Cerebellar nuclear complex (tissue), 1 donor: ENCODE measurements at places on chromosomes 4 and X.

DNA sequence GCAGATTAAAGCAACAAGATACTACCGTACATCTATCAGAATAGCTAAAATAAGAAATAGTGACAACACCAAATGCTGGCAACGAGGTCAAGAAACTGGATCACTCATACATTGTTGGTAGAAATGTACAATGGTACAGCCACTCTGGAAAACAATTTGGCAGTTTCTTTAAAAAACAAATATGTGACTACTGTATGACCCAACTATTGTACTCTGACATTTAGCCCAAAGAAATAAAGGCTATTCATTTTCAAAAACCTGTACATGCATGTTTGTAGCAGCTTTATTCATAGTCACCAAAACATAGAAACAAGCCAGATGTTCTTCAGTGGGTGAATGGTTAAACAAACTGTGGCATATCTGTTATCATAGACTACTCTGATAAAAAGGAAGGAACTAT lies 8.2 kb downstream of the CLCN3 start:
- no peak for DNase-seq

DNA sequence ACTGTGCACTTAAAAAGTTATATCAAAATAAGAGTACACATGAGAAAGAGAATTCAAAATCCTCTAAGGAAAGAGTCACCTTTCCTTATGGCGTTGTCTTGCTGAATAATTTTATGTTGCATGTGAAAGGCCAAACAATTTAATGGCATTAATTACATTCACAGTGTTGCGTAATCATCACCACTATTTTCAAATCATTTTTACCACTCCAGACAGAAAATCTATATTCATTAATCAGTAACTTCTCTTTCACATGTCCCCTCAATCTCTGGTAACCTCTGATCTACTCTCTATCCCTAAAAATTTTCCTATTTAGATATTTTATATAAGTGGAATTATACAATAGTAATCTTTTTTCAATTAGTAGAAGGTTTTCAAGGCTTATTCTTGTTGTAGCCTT lies 283.0 kb downstream of the CXXC4 start:
- no peak for DNase-seq

DNA sequence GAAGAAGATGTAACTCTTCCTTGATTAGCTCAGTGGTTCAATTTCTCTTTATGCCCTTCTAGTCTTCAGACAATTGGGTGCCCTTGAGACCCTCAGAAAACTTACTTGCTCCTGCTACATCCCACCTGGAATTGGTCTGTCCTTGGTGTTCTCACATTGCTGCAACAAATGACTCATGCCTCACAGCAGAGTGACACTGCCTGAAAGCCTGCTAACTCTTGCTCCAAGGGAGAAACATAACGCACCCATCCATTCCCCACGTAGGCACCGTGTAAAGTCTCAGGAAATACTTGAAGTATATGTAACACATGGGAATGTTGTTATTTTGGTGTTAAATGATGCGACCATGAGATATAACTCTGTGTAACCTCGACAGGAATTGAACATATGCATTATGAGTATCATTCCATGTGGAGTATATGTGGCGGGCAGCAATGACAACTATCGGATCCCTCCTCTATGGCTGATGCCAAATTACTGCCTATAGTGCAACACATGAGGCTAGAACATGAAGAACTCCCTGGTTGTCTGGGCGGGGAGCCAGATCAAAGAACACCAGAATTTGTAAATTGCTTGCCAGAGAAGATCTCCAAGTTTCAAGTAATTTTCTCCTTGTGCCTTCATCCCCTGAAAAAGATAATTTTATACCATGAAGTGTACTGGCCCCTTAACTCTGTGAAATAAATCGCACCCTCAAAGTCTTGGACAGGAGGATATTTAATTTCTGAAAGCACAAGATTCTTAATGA lies 231.3 kb upstream of the STK26 start:
- no peak for DNase-seq

- no peak for DNase-seq
Measured at GRCh38 chrX:68363984-68364383, 69.3 kb downstream of the OPHN1 start.

- no peak for DNase-seq
Measured at GRCh38 chrX:3963980-3964379, 250.5 kb upstream of the PRKX start.

DNA sequence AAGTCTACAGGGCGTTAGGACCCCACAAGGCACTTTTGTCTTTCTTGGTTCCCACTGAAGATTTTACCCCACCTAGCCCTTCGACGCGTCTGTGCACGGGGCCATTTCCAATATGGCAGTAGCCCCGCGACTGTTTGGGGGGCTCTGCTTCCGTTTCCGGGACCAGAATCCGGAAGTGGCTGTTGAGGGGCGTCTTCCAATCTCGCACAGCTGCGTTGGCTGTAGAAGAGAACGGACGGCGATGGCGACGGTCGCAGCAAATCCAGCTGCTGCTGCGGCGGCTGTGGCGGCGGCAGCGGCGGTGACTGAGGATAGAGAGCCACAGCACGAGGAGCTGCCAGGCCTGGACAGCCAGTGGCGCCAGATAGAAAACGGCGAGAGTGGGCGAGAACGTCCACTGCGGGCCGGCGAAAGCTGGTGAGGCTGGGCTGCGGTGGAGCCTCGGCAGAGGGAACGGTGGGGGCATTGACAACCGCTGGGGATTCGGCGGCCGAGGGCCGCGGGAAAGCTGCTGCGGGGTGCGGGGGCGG lies at the start of gene USP11:
USP11 (plus strand) TSS at position 207 of the 530 bp plus-strand sequence; CDS start at position 242, 35 bp downstream.
- no peak for DNase-seq

- DNase-seq, result no peak
Measured at GRCh38 chr4:3321295-3321889, 28.6 kb downstream of the RGS12 start.

DNA sequence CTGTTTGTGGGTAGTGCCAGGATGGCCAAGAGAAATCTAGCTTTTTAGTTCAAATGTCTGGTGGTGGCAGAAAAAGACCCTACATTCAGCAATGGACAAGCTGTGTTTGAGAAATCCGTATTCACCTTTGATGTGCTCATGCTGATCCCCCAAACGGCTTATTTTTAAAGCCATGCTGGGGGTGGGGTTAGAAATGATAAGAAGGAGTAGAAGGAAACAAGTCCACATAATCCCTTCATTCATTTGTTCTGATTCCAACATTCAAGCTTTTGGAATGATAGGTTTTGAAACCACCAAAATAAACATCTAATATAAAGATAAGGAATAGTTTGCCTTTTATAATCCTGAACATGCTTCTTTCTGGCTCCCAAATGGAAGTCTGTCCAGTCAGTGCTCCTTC lies 92.0 kb upstream of the DKK2 start:
- DNase-seq, result no peak

- no peak for DNase-seq
Measured at GRCh38 chr4:37741564-37741963, 55.4 kb upstream of the RELL1 start.
